D341Med (cell line): ENCODE measurements at places on chromosomes 12 and 14.
A peak's percentile ranks its signal among the peaks of the same experiment; 100 is the strongest.

DNA sequence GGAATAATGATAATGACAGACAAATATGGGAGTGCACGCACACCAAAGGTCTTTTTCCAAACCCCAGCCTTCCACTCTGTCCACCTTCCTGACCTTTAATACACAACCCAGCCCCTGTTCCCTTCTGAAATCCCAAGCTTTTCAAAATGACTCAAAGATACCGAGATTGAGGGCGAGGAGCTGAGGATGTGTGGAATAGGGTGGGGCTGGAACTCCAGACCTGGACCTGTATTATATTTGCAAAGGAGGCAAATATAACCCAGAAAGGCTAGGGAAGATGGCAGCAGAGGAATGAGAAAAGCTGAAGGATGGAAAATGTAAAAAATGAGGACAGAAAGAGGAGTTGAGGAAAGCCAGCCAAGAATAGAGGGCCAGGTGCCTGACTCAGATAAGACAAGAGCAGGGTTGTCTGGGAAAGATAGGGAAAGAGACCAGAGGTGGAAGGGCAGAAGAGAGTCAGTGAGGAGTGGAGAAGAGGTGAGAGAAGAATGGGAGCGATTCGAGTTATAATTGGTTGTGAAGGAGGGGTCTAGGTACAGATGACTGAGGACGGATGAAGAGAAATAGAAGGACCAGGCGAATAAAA lies 1.0 kb upstream of the PTMS start:
- DNase-seq: no peak

DNA sequence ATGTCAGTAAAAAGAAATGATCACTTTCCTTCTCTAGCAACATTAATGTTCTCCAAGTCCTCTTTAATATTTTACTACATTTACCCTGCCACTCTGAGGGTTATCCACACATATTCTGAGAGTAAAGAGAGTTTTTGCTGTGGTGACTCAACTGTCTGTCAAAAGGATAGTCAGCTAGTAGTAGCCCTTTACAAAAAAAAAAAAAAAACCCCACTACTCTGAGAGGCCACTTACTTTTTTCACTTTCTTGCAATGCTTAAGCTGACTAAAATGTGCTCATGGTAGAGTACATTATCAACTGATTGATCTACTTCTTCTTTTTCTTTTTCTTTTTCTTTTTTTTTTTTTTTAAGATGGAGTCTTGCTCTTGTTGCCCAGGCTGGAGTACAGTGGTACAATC lies 27.6 kb upstream of the PPM1A start:
- DNase-seq: no peak

DNA sequence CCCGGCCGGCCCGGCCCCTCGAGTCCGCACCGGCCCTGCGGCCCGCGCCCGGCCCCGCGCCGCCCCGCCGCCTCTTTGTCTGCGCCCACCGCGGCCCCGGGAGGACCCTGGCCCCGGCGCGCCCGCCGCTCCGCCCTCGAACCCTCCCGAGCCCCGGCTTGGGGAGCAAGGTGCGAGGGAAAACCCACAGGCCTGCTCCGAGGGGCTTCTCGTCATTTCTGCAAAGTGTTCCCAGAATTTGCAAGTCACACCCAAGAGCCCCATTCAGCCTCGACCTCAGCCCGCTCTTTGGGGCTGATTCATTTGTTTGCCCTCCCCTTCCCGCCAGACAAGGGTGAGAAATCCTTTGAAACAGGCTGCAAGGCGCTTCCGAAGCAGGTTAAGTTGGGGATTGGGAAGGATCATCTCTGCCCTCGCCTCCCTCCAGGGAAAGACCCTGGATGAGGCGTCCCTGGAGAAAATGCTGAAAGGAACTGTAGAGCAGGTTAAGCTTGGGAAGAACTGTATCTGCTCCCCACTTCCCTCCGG lies 325 bp upstream of the CLIP1 start:
- DNase-seq: peak; percentile 68

DNA sequence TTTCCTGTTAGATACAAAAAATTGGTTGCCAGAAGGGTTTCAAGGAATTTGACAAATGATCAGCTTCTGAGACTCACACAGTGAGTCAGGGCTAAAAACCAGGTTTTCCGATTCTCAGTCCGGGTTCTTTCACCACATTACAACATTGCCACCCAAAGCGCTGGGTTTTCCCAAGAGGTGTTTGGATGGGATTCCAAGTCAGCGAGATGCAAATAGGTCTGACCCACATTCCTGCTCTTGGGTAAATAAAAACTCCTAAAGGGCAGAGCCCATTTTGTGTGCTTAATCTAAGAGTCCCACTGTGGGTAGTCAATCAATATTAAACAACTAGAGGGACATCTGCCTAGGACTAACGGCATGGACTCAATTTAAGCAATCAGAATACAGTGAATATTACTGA lies 5.4 kb upstream of the RIC8B start:
- DNase-seq: no peak

GRCh38 chr12:28883406-28883997 lies 265.6 kb upstream of the FAR2 start:
- DNase-seq: no peak

DNA sequence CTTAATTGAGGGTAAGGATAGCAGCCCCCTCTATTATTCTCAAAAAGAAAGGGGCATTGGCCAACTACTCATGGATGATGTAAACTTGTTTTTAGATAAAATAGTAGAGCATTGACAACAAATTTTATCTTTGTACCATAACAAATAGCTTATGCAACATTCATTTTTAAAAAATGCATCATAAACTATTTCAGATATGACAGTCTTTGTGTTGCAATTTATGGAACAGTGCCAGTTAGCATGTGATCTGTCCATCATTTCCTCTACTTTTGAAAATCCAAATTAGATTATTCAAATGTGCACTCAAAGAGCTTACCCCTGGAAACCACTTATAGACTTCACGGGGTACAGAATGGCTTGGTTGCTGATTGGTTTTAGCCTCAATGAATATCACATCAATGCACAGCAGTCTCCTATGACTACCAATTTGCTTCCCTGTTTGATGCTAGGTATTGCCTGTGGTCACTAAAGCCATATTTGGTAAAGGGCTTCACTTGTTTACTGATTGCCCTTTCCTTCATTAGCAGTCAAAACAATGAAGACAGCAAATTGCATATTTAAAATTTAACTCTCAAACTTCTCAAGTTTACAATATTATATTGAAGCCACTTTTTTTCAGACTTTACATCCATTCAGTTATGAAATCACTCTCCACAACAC lies 274.9 kb upstream of the MGAT4C start:
- DNase-seq: no peak

- DNase-seq: no peak
Observed at GRCh38 chr12:64670019-64670418, 59.7 kb downstream of the RASSF3 start.

GRCh38 chr12:50711121-50711520 lies 52.8 kb upstream of the ATF1 start:
- DNase-seq: no peak

- no peak for DNase-seq
Observed at GRCh38 chr12:54561164-54561563, 11.8 kb downstream of the PDE1B start.

DNA sequence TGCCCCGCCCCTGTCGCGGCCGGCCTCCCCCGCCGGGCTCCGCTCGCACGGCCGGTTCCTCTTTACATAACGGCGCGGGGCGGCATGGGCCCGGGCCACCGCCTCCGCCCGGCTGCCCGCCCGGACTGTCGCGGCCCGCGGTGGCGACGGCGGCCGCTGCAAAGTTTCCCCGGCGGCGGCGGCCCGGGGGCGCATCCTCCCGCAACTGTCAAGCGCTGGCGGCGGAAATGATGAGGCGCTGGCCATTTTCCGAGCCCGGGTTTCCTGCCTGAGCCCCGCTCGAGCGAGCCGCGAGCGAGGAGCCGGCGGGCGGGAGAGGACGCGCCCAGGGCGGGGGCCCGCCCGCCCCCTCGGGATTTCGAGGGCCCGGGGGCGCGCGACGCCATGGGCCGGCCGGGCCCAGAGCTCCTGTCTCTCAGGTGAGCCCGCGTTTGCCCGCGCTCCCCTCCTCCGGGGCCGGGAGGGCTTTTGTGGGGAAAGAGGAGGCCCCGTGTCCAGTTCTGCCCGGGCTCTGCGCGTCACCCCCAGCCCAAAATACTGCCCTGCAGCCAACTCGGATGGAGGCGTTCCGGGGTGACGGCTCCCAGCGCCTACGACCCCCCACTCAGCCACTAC lies at the start of gene SH2B3:
Gene SH2B3, plus strand, starts transcription at position 65 of the 615 bp plus-strand sequence. CDS start 12,223 bp downstream, outside the sequence.
- DNase-seq: no peak

GRCh38 chr12:109597795-109598427 lies 24.3 kb downstream of the MVK start:
- DNase-seq: peak; percentile 95

DNA sequence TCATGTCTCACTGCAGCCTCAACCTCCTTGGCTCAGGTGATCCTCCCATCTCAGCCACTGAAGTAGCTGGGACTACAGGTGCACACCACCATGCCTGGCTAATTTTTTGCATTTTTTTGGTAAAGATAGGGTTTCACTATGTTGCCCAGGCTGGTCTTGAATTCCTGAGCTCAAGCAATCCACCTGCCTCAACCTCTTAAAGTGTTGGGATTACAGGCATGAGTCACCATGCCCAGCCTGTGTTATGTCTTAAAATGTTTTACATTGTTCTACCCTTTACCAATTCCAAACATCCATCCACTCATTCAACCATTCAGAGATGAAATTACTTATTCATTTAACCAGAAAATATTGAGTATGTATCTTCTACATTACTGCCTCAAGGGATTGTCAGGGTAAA lies 111.6 kb upstream of the BTG1 start:
- no peak for DNase-seq

GRCh38 chr14:74616507-74616906 lies 4.5 kb upstream of the LTBP2 start:
- no peak for DNase-seq

DNA sequence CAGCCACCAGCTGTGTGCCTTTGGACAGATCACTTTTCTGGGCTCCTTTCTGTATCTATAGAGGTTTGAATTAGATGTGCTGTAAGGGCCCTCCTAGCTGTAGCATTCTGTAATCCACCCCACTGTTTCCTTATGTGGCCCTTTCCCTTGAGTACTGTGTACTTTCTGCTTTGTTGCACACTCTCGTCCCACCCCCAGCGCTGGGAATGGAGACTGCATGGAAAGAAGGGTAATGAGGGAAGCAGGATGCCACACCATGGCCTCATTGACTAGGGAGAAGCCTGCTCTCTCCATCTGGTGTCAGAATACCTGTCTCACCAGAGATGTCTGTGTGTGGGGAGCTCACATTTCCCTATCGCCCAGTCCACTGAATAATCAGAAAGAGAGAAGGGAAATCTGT lies 13.6 kb upstream of the GALNT16 start:
- DNase-seq: no peak

DNA sequence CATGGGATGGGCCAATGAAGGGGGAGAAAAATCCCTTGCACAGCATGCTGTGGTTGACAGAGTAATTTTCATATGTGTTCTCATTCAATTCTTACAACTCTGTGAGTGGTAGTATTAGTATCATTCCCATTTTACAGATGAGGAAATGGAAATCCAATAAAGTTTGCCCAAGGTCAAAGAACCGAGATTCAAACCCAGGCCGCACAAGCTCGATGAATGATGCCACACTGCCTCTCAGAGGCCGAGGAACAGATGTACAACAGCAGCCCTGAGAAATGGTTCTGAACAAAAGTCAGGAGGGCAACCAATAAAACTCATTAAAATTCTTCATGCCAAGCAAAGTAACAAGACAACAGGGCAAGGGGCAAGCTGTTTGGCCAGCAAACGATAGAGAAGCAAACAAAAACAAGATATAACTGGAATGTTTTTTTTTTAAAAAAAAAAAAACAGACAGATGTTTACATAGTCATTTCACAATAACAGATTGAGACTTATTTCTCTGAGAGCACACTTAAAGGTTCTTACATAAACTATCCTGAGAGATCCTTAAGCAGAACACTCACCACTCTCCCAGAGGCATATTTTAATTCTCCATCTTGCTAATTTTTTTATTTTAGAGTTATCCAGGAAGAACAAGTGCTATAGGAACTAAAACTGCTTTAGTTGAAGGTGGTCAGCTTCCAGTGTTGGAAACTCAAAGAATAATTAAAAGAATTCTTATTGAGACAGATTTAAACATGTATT lies 85.8 kb downstream of the EXOC5 start:
- peak; percentile 75 for DNase-seq

GRCh38 chr12:47286676-47287075 lies 206.9 kb upstream of the AMIGO2 start:
- no peak for DNase-seq

DNA sequence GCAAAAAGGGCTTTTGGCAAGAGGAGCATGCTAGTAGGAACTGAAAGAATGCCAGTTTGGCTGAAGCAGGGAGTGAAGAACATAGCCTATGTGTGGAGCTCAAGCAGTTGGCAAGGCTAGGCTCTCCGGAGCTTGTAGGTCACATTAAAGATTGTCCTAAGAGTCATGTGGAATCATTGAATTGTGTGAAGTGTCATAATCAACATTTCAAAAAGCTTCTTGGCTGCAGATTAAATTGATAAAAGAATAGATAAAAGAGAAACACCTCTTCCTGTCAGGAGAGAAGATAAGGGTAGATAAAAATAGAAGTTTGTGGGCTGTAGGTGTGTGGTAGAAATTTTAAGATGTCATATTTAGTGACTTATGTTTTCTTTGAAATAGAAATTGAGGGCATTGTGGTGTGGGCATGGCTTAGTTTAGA lies 36.1 kb downstream of the CPSF6 start:
- DNase-seq: no peak

- no peak for DNase-seq
Observed at GRCh38 chr14:24910408-24910986, 139.4 kb downstream of the STXBP6 start.

DNA sequence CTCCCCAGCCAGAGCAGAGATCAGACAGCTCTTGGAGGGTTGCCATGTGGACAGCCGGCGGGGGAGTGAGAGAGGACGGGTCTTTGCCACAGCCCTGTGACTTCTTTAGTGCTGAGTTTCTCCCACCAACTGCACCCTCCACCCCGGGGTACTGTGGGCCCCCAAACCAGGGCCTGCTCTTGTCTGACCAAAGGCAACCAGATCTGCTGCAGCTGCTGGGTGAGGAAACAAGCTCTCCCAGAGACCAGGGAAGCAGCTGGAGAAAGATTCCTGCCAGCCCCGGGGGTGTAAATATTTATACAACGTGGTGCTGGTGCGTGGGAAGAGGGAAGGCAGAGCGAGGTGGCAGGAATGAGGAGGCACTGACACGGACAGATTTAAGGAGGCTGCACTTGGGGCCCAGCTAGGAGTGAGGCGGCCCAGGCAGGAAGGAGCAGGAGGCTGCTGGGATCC lies 14.3 kb upstream of the ZFP36L1 start:
- peak; percentile 24 for DNase-seq

- DNase-seq: no peak
Observed at GRCh38 chr14:89015016-89015415, 190.6 kb downstream of the TTC8 start.

DNA sequence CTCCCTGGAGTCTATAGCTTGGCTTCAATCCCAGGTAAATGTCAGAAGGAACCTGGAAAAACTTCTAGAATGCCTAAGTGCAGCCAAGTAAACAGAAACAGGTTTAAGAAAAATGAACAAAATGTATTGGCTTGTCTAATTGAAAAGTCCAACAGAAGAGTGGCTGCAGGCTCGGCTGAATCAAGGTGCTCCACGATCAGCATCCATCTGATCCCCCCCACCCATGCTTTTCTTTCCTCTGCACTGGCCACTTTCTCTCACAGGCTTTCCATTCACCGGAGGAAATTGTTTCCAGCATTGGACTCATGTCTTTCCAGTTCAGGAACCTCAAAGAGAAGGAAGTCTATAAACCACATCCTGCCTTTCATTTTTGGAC lies 42.0 kb upstream of the C14orf180 start:
- DNase-seq: no peak

GRCh38 chr14:25350802-25351201 lies 300.9 kb upstream of the STXBP6 start:
- no peak for DNase-seq

- DNase-seq: no peak
Observed at GRCh38 chr14:104105822-104106470, 20.4 kb downstream of the ASPG start.

GRCh38 chr14:94320243-94320642 lies 2.9 kb downstream of the SERPINA6 start:
- DNase-seq: no peak
